Stimulated activated CD4-positive, alpha-beta T cell treated with anti-CD3 and anti-CD28 coated beads, Interleukin-12 subunit alpha, Interleukin-12 subunit beta, amount 100 ng/mL, for 4 hours (primary cell): ENCODE measurements at places on chromosomes 3 and 15.

GRCh38 chr3:14503033-14503705, 37.0 kb downstream of the GRIP2 start:
- no peak for DNase-seq

- DNase-seq, result no peak
Observed at GRCh38 chr3:61914276-61914675, 352.9 kb downstream of the PTPRG start.

- no peak for DNase-seq
Observed at GRCh38 chr15:59595434-59595915, 16.1 kb upstream of the GCNT3 start.

GRCh38 chr3:193833592-193833991, 240.6 kb downstream of the OPA1 start:
- DNase-seq, result no peak

DNA sequence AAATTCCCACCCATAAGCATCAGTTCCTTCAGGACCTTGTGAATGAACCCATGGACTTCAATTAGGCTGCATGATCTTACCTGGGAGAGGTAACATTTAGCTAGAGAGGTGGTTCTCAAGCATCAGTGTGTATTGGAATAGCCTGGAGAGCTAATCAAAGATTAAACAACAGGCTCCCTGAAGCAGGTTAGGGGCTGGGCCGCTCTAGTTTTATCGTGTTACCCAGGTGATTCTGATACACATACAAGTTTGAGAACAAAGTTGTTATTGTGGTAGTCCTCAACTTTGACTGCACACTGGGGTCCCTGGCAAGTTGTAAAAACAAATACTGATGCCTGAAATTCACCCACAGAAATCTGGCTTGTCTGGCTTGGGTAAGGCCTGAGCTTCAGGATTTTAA, 31.2 kb downstream of the MYH15 start:
- DNase-seq, result no peak
